ENCODE measurements at places on chromosomes 2 and 18.
A peak's percentile ranks its signal among the peaks of the same experiment; 100 is the strongest.

DNA sequence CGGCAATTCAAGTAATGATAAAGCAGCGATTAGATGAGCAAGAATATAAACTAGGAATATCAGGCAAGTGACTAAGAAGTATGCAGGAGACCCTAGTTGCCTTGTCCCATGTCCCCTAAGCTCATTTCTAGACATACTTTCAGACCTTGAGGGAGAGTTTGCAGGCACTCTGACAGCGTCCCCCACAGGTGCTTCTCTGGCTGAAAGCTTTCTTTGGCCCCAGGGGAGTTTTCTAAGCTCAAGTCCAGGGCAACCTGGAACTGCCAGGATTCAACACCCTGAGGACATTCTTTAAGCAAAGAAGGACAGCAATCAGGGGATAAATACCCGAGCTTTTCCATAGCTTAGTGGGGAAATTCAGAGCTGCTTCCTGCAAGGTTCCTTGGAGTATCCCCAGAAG lies 308.1 kb upstream of the CHST9 start:
- DNase-seq = no peak

GRCh38 chr2:201118961-201119854 lies 3.2 kb downstream of the CFLAR start:
- no peak for DNase-seq

- no peak for DNase-seq
These were observed 4.5 kb upstream of the SFTPB start for GRCh38 chr2:85672456-85672855.

GRCh38 chr2:46337208-46337994 lies 40.2 kb downstream of the EPAS1 start:
- no peak for DNase-seq

DNA sequence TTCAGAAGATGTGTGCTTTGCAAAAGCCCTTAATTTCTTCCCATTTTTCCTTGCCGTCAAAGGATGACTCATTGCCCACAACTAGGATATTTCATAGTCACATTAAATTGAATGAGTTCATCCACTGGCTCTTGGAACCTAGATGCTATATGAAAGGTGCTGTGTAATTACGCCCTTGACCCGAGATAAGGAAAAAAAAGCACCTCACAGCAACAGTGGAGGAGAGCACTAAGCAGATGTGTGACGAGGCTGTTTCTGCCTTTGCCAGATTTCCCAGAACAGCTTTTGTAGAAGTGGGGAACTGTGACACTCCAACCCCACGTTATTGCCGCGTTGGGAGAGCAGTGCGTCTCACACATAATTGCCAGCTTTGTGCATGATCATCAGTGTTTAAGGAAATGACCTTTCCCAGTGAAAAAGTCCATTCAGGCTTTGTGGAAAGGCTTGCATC lies 33.3 kb upstream of the TMEM87B start:
- DNase-seq = no peak

DNA sequence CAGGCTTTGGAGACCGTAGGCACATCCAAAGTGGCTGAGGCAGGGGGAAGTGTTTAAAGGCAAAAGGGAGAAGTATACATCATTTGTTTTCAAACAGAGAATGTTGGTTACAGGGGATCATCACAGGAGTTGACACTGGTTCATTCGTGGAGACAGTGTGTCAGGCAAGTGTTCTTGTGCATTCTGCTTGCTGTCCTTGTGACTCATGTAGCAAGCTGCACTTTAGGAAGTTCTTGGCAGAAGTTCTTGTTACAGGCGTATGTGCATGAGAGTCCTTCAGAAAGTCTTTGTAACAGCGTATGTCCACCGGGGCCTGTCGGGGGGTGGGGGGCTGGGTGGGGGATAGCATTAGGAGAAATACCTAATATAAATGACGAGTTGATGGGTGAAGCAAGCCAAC lies 36.5 kb upstream of the B4GALT6 start:
- DNase-seq = no peak

DNA sequence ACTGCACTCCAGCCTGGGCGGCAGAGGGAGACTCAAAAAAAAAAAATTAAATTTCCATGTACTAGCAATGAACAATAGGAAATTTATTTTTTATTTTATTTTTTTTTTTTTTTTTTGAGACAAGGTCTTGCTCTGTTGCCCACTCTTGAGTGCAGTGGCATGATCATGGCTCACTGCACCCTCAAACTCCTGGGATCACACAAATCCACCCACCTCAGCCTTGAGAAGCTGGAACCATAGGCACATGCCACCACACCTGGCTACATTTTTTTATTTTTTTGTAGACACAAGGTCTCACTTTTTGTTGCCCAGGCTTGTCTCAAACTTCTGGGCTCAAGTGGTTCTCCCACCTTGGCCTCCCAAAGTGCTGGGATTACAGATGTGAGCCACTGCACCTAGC lies 16.9 kb downstream of the CNOT9 start:
- DNase-seq = no peak

DNA sequence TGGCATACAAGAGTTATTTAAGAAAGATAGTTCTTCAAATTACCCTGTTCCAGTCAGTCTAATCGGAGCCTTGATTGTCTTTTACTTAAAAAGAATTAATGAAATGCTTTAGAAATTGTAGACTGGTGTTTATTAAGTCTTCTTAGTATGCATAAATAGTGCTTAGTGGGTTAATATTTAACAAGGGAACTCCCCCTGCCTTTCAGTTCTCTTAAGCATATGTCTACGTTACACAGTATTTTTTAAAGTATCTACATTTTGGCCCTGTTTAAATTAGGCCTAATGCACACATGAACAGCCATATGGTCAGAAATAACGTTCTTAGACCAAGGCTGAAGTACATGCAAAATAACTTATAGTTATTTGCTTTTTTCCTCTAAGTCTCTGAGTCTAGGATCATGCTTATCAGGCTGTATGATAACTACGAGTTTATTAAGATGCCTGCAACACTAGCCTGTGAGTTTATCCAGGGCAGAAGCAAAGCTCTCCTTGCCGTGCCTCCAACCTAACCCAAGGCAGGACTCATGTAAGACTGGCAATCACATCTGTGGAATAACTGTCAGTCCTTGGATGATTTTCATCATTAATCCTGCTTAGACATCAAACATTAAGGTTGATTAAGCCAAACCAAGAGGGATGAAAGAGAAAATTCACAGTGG lies 6.7 kb downstream of the BCL2 start:
- no peak for DNase-seq

- DNase-seq = no peak
These were observed 105.8 kb downstream of the SPP2 start for GRCh38 chr2:234156326-234156725.

DNA sequence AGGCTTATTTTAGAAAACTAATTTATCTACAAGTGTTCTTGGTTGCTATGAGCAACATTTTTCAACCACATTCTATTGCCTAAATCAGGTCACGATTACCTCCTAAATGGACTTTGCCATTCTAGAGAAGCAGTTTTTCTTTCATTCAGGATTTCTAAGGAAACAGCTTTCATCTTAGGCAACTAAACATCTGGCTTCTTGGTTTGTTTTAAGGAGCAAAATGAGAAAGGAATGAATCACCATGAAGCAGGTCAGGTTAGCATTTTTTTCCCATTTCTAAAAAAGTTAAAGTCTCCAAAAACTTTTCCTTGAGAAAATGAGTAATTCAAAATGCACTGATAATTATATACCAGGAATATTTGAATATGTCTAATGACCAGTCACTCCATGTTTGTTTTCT lies 114.8 kb downstream of the GAREM1 start:
- DNase-seq = no peak

- no peak for DNase-seq
These were observed 231.5 kb downstream of the LPIN1 start for GRCh38 chr2:11977766-11978524.

DNA sequence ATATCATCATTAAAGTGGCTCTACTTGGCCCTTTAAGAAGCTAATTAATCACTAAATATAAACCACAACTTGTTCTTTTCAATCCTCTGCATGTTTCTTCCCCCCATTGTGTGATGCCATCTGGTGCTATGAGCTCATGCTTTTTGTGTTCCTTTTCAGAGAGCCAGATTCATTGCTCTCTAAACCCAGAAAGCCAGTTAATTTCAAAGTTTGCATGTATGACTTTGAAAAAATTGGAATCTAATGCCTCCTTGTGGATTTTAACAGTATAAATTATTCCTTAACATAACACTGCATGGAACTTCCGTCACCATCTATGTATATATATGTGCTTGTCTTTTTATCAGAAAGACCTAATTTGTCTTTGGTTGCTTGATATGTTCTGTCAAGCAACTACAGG lies 31.1 kb downstream of the TMEM178A start:
- no peak for DNase-seq

DNA sequence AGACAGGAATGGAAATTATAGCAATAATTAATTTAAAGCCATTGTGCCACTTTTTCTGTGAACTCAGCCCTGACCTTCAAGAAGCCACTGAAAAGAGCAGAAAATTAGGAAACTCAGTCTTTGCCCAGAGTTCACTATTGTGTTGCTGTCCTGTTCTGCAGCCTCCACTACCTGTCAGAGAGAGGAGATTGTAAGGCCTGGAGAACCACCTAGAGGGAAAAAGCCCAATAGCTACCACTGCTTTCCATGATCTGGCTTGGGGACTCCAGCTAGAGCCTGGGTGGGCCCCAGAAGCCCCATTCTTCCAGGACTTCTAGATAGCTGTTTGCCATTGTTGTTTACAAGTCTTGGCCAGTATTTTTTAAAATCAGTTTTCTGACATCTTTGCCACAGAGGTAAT lies 176.1 kb upstream of the KLF7 start:
- no peak for DNase-seq

- no peak for DNase-seq
These were observed 23.1 kb upstream of the COPS8 start for GRCh38 chr2:237062585-237062984.

DNA sequence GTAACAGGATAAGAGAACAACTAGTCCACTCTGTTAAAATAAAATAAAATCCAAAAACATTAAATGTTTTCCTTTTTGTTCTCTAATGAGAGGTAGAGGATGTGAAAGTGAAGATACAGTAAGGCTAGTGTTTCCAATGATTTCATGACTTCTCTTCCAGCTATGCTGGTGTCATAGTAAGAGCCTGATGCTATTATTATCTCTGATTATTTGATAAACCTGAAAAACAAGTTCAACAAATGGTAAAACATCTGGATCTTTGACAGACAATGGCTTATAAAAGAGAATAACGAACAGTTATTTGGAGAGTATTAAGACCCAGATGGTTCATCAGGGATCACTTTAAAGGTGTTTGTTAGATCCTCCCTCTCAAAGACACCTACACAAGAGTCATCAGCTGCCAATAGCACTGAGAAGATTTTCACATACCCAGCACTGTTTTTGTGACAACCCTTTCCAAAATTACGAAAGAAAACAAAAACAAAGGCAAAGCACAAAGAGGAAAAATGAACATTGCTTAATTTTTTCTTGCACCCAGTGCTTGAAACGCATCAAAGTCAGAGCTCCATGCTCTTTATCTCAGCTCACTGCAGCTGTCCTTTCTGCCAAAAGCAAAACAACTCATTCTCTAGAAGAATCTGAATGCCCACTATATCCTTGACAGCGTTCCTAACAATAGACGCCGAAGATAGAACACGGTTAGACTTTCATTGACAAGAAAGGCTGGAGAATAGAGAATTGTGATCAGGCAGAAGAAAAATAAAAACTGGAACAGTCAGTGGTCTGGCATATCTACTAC lies 168.6 kb downstream of the SLC8A1 start:
- no peak for DNase-seq

DNA sequence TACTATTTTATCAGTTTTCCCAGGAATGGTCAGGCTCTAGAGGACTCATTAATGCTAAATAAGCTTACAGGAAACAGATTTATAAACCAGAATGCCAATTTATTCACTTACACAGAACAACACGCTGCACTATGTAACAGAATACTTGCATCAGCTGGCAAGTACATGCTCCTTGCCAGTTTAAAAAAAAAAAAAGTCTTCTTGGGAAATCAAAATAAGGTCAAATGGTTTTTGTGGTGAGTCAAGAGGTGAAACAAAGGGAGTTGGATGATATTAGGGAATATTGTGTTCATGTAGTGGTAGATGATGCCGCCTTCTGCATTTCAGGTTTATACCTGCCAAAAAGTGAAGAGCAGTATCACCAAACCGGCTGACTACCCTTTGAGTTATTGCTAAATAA lies 1322.1 kb upstream of the ZEB2 start:
- DNase-seq = no peak

DNA sequence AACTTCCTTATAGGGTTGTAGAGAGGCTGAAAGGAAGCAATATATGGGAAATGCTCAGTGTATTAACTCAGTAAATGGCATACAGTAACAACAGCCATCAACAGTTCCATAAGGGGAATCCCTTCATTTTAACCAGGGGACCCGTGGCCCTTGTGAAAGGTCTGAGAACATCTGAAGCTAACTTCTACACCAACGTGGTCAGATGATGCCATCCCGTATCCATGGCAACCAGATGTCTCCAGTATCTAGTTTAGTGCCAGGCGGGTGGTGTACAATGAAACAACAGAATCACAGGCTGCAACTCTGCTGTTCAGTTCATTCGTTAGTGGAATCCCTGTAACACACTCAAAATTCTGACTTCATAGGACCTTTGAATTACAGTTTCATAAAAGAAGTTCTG lies 162.3 kb downstream of the TGIF1 start:
- DNase-seq = no peak

DNA sequence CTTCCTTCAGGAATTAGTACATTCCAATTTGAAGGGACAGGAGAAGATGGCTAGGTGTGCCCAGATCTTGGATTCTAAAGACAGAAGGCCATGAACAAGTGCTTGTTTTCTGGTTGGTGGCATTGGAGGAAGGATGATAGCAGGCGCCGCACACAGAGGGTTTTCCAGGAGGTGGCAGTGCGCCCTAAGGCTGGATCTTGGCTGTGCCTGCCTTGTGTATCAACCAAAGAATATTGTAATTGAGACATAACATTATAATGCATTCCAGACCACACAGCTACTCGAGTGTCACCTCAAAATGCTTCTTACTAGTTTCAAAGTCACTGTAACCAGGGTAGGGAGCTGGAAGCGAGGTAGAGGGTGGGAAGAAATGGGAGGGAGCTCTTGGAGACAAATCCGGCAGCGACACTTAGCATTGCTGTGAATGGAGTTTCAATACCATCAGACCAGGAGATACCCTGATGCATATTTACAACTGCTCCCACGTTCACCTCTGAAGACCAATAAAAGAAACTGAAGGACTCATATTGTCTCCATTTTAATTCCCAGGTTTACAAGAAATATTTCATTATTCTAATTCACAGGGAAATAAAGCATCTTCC lies 42.5 kb downstream of the CPO start:
- DNase-seq = peak; percentile 32

- no peak for DNase-seq
These were observed 179.5 kb downstream of the PTGR3 start for GRCh38 chr18:75029481-75029880.

All from stimulated activated CD4-positive, alpha-beta T cell treated with anti-CD3 and anti-CD28 coated beads, Interleukin-4, amount 100 ng/mL, for 48 hours (primary cell).